Glomerular endothelial cell (primary cell): ENCODE measurements at places on chromosomes 2 and 18. TPM values are rescaled to one million over a fixed set of nuclear protein-coding genes. Genes with fewer than 3 reads are reported as not detected.

Gene KIF1A
- total RNA-seq, result 0.97 and 1.2 TPM in 2 replicates

DNA sequence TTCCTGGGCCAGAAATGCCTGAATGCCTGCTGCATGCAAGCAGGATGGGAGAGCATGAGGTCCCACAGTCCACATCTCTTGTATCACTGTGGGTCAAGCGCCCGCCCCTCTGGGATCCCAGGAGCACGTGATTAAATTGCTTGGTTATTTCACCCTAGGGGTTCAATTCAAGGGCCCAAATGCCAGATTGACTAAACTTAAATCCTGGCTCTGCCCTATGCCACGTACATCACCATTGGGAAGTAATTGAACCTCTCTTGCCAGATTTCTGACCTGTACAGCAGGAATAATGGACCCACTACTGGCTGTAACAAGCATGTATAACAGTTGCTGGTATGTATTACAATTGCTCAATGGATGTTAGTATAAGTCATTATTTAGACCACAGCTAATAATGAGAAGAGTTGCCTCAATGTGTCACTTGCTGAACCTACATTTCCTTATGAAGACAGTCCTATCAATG lies 19.9 kb downstream of the FHL2 start:
- no peak for DNase-seq

- DNase-seq, result no peak
These were observed 4.5 kb upstream of the LIMS2 start for GRCh38 chr2:127679680-127680361.

GRCh38 chr2:234887195-234887594 lies 64.6 kb upstream of the SH3BP4 start:
- DNase-seq, result no peak

- no peak for DNase-seq
These were observed 17.6 kb downstream of the CDC42EP3 start for GRCh38 chr2:37653805-37654378.
